A673 (cell line): ENCODE measurements at places on chromosomes 11 and 22.

- DNase-seq, result no peak
These were observed 453.1 kb downstream of the NELL1 start for GRCh38 chr11:21122523-21122922.

GRCh38 chr11:74739546-74740270 is 8.5 kb upstream of the CHRDL2 start:
- peak; percentile 80 for DNase-seq

DNA sequence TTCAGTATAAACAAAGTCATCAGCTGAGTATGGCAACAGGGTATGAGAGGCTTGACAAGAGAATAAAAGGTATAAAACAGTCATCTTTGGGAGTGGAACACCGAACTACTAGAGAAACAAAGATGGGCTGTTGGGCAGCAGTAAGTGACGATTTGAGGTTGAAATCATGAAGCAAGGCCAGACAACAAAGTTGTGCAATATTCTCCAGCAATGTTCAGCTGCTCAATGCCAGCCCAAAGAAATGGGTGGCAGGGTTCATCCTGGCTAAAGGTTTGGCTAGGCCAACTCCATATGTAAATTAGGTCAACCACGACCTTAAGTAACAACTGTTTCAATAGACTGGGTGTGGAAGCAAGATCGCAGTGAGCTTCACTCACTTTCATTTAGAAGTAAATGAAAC is 6.2 kb downstream of the APIP start:
- no peak for DNase-seq

DNA sequence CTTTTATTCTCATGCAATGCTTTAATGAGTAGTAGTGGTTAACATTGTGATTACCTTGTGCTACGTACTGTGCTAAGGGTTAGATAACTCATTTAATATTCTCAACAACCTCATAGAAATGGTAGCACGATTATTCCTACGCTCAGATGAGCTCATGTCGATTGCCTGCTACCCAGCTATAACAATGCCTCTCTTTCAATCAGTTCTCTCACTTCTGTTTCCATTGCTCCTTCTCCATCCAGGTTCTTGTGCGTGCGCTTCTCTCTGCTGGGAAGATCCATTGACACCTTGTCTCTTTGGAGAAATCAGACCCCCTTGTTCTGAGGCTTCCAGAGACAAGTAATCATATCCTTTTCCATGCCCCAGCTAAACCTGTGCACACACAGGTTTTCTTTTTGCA is 120.8 kb downstream of the NECTIN1 start:
- DNase-seq, result no peak

DNA sequence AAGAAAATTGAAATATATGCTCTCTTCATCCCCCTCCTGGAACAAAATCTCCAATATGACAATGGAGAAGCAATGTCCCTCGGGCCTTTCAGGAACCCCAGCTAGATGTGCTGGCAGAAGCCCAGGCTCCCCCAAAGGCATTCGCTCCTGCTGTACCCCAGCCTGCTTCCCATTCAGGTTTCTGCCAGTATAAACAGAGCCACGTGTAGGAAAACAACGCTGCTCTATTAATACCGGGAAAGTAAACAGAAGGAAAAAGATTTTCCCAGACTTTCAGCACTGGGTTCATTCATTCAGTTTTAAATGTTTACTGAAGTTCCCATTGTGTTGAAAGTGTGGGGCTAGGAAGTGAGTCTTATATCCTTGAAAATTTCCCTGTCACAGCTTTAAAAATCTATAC is 147.1 kb downstream of the CADM1 start:
- DNase-seq, result no peak

- no peak for DNase-seq
These were observed 54.4 kb upstream of the OR4B1 start for GRCh38 chr11:48161951-48162884.

GRCh38 chr11:280706-281485 is 2.7 kb downstream of the NLRP6 start:
- DNase-seq, result no peak

DNA sequence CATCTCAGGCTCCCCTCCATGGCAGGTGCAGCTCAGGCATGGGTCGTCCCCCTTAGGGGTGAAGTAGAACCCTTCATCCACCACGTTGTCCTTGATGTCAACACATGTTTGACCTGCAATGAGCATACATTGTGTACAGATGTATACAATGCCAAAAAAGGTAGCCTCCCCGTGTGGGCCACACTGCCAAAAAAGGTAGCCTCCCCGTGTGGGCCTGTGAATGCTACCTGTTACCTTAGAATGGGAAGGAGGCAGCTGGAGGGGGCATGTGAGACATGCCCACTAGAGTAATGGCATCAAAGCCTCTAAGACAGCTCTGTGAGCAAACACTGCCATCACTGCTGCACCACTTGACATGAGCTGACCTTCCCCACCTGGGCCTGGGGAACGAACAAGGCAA is 73.7 kb downstream of the DGCR2 start:
- no peak for DNase-seq

DNA sequence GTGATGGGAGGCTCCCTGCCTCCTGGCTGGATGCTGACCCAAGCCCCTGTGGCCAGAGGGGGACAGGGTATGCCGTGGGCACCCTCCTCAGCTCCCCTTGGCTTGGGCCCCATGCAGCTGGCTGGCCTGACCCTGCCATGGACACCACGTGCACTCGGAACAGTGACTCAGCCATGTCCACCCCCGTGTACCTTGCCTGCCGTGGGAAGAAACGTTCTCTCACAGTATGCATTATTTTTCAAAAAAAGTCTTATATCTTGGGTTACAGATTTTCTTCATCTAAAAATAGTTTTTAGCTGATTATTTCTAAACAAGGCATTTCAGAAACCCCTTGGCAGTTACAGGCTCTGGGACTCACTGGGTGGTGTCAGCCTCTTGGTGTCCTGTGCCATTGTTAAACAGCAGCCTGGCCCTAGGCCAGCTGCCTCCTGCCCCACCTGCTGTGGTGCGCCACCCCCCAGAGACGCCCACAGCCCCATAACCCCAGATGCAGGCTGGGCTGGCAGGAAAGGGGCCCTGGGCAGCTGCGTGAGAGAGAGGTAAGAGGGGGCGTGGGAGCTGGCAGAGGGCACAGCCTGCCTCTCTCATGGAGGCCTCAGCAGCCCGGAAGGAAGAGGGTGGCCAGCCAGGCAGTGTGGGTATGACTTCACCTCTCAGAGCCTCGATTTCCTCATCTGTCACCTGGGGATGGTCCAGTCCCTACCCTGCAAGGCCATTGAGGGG is 99.8 kb downstream of the MORC2 start:
- no peak for DNase-seq
